ENCODE measurements at places on chromosomes 16 and 17.
A peak's percentile ranks its signal among the peaks of the same experiment; 100 is the strongest.

- DNase-seq, result no peak
These were observed 64.5 kb upstream of the RBFOX1 start for GRCh38 chr16:7268182-7268581.

GRCh38 chr17:77908501-77908900 lies 50.0 kb upstream of the TNRC6C start:
- no peak for DNase-seq

- DNase-seq, result no peak
These were observed 94.3 kb downstream of the ADCY9 start for GRCh38 chr16:4021916-4022315.

DNA sequence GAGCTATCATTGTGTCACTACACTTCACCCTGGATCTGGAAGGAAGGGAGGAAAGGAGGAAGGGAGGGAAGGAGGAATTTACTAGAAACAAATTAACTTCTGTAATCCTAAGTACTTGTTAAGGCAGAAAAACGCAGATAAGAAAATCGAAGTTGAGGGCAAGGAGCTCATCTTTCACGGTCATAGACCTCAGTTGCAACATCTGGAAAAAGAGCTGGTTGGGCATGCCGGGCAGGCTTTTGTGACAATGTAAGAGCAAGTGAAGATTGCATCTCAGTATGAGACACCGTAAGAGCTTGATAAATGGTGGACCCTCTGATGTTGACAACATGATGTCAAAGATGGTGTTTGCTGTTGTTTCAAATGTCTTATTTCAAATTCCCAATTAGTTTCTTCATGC lies 721.5 kb downstream of the MAF start:
- no peak for DNase-seq

- DNase-seq, result no peak
These were observed 122.4 kb upstream of the NUDT7 start for GRCh38 chr16:77599793-77600415.

GRCh38 chr17:67833946-67834631 lies 8.8 kb downstream of the BPTF start:
- DNase-seq, result no peak

DNA sequence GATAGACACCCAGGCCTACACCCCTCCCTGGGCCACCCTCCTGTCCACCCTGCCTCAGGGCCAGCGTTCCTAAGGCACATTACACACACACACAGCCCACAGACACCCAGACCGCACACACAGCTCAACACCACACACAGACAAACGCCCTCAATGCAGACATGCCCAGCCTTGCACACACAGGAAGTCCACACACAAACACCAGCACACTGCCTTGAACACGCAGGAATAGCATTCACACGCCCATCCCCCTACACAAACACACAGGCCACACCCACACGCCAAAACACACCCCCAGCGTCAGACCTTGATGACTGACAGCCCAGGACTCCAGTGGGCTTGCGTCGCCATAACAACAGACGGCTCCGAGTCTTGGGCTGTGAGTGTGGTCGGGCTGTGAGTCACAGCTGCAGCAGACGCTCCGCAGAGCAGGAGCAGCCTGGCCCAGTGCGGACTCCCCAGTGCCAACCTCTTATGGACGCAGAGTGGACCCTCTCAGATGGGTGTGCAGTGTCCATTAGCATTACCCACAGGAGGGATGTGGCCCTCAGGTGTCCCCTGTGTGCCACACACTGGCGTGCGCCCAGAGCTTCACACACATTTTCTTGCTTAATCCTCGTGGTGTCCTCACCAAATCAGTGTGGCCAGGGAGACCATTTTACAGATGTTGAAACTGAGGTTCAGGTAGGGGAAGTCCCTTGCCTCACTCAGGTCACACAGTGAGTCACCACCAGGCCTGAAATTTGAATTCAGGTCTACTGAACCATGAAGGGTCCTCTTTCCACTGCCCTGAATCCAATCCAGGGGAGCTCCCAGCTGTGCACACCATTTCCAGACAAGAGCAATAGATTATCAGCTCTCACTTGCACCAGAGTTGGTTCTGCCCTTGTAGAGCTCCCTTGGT lies 17.8 kb upstream of the RAI1 start:
- peak; percentile 84 for DNase-seq

GRCh38 chr17:48068491-48068961 lies 20.4 kb downstream of the NFE2L1 start:
- DNase-seq, result no peak

DNA sequence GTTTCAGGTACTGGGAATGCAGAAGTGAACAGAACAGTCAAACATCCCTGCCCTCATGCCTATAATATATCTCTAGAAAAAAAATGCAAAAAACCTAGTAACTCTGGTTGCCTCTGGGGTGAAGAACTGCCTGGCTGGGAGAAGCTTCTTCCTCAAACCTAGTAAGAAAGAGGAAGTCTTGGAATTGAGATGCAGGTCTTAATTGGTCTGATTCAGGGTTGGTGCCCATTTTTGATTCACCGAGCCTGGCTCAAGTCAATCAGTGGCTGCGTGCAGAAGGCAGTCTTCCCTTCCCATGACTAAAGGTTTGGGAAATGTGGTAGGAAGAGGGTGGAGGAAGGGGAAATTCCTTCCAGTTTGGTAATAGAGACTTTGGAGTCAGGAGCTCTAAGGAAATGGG lies 22.4 kb downstream of the CDRT15 start:
- no peak for DNase-seq

GRCh38 chr16:17147942-17148341 lies 322.8 kb downstream of the XYLT1 start:
- no peak for DNase-seq

- DNase-seq, result no peak
These were observed 73.4 kb downstream of the ZNF778 start for GRCh38 chr16:89290887-89291286.

- no peak for DNase-seq
These were observed 110.1 kb downstream of the XYLT1 start for GRCh38 chr16:17360693-17361122.

DNA sequence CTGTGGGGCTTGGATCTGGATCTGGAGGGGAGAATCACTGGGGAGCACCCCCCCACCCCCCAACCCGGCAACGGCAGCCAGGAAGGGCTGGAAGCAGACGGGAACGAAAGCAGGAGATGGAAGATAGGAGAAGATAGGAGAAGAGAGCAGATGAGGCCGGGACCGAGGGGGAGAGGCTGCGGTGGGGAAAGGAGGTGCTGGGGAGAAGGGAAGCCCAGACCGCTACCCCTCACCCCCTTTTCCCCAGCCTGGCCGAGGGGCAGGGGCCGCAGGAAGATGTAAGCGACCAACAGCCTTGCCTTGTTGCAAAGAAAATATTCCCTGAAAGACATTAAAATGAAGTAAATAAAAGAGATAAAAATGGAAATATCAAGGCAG lies 26.8 kb upstream of the CBFA2T3 start:
- DNase-seq, result no peak

DNA sequence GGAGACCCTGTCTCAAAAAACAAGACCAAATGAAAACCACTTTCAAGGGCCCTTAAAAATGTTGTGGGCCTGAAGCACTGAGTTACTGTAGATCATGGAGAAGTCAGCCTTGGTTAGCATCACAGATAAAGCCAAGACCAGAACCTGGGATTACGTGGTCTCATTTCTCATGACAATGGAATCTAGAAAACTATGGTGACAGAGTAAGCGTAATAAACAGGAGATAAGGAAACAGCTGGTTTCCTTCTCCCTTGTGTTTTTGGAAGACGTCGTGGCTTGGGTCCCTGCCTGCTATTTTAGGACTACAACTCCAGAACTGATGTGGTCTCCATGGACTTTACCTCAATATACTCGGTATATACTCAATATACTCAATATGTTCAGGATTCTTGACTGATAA lies 180.7 kb upstream of the ZFHX3 start:
- no peak for DNase-seq

GRCh38 chr17:50349243-50349600 lies 3.3 kb downstream of the XYLT2 start:
- no peak for DNase-seq

DNA sequence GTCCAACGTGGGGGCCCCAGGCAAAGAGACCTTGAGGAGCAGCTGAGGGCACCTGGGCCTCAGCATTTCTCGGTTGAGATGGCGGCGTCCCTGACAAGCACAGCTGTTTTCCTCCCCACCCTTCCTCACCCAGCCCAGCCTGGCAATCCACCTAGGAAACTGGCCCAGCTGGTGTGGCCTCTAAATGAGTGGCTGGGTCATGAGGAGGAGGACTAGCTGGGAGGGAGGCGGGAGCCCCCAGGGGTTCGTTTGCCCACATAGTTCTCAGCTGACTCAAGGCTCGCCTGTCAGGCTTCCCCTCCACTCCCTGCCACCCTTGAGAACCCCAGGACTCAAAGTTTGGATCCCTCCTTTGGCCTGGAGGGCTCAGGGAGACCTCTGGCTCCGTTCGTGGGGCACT lies 5.9 kb downstream of the RNF222 start:
- no peak for DNase-seq

- DNase-seq, result no peak
These were observed 805 bp upstream of the ORAI3 start for GRCh38 chr16:30947859-30948666.

DNA sequence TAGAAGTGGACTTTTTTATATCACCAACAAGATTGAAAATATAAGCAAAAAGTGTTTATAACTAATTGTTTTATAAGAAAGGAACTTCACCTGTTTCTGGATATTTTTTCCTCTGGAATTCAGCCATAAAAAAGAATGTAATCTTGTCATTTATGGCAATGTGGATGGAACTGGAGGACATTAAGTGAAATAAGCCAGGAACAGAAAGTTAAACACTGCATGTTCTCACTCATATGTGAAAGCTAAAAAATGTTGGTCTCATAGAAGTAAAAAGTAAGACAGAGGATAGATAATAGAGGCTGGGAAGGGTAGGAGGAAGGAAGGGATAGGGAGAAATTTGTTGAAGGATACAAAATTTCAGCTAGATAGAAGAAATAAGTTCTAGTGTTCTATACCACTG lies 67.6 kb downstream of the NFAT5 start:
- no peak for DNase-seq

- DNase-seq, result no peak
These were observed 30.1 kb downstream of the CEP95 start for GRCh38 chr17:64536913-64537312.

DNA sequence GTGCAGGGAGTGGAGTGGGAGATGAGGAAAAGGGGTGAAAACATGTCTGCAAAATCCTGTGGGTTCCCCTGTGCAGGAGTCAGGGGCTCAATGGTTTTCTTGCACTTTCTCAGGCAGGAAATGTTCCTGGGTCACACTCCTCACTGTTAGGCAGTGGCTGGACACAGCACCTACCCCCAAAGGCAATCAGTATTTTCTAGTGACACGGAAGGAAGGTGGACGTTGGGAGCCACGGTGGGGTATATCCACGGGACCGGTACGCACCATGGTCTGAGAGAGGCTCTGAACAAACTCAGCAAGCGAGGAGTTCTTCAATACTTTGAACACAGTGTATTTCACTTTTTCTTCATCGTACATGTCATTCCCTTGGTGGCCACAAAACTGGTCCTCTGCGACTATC lies 20.9 kb downstream of the LITAFD start:
- no peak for DNase-seq

DNA sequence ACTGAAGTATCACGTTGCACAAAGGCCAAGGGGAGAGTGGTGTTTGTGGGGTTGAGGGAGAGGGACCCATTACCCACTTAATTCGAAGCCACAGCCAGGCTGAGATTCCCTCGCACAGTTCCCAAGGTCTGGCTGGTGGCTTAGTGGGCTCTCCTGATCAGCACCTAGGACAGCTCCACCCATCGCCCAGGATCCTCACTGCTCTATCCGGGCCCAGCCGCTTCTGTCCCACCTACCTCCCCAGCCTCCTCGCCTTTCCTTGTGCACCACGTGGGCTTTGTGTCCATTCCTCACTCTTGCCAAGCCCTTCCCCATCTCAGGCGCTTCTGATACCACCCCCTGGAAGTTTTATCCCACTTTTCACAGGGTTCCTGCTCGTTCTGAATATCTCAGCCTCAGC lies 163.5 kb downstream of the CCT6B start:
- DNase-seq, result no peak

DNA sequence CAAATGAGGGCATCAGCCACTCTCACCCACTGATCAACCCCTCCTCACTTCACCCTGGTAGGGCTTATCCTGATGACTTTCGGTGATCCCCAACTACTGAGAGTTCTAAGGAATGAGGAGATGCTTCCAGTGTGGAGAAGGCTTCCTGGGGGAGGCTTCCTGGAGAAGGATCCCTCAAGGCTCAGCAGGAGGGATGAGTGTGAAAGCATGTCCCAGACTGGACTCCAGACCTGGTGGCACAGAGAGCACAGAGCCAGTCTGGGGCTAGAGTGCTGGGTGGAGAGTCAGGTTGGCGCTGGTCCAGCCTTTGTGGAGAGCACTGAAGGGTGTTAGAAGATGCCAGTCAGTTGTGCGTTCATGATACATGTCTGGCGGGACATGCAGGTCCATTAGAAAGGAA lies 53.7 kb downstream of the PLD6 start:
- DNase-seq, result no peak

DNA sequence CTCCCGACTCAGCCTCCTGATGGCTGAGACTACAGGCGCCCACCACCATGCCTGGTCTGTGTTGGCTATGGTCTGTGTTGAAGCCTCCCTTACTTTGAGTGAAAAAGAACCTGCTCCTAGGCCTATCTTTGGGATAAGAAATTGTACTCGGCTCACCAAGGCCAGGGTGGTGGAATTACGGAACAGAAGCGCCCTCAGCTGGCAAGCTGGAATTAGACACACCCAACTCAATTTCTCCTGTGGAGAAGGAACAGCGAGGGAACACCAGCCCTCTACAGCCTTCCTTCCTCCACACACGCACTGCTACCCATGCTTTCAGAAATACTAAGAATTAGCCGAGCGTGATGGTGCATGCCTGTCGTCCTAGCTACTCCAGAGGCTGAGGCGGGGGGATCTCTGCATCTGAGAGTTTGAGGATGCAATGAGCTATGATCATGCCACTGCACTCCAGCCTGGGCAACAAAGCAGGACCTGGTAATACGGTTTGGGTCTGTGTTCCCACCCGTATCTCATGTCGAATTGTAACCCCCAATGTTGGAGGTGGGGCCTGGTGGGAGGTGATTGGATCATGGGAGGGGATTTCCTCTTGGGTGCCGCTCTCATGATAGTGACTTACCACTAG lies 40.1 kb upstream of the RBBP6 start:
- DNase-seq, result no peak

- DNase-seq, result peak; percentile 21
These were observed 1.5 kb upstream of the GSE1 start for GRCh38 chr16:85611444-85612190.

DNA sequence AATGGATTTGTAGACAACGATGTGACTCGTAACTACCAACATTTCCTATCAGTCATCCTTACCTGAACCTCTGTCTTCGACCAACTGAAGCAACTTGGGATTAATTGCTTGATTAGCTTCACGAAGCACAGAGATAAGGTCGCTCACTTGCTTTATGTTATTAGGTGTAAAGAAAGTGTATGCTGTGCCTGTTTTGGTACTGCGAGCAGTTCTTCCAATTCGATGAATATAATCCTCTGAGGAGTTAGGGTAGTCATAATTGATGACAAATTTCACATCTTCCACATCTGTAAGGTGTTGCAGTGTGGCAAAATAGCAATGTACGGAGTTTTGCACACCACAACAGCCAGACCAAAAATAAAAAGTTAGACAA lies 3.6 kb upstream of the POLG2 start:
- no peak for DNase-seq

- peak; percentile 31 for DNase-seq
These were observed 9.5 kb upstream of the IGFBP4 start for GRCh38 chr17:40433551-40434415.
